AG04450 (cell line): ENCODE measurements at places on chromosomes 7 and 10.

DNA sequence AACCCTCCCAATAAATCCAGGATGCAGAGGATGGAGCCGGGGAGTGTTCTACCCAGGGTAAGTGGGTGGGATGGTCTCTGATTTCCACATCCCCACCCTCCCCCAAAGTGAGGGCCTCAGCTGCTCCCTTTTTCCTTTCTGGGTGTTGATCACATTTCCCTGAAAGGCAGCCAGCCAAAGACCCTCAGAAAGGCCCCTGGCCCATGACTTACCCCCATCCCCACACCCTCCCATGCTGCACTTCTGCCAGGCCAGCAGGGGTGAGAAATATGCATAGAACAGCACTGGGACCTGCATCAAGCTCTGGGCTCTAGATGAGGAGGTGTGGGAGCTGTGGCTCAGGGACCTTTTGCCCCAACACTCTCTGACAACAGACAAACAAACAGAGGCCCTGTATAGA, 927.3 kb upstream of the ZNF722 start:
- DNase-seq, result no peak

DNA sequence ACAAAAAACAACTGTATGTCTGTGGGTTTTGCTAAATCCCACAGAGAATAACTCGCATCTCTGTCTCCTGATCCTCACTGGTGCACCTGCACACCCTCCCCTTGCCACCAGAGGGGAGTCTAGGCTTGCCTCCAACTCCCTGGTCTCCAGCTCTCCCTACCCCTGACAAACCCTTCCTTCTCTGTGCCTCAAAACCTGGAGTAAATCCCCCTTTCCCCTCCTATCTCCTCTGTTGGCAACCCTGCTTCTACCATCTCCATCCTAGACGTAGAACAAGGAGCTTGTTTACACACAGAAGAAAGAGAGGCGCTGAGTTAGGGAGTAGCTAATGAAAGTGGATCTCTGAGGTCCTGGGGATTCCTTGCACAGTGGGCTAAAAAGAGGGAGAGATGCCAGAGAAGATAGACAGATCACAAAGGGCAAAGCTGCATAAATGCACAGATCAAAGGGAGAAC, 6.0 kb downstream of the MBLAC1 start:
- DNase-seq, result no peak

DNA sequence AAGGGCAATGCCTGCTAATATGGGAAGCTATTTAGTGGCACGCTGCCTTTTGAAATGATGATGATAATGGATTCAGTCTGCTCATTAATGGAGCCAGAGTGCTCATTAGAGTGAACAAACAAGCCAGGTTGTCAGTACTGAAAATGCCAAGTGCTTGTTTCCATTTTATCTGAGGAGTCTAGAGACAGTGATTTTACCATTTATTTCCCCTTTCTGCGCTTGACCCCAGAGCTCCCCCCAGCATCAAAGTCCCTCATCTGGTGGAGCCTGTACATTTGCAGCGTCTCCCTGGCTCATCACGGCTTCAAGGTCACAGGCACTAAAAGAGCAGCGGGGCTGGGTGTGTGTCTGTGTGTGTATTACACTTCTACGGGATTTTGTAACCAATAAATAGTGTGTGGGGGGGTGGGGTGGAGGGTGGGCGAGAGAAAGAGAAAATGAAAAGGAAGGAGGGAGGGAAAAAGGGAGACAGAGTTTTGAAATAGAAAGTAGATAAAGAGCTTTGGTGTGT, 553.8 kb downstream of the TFEC start:
- no peak for DNase-seq

DNA sequence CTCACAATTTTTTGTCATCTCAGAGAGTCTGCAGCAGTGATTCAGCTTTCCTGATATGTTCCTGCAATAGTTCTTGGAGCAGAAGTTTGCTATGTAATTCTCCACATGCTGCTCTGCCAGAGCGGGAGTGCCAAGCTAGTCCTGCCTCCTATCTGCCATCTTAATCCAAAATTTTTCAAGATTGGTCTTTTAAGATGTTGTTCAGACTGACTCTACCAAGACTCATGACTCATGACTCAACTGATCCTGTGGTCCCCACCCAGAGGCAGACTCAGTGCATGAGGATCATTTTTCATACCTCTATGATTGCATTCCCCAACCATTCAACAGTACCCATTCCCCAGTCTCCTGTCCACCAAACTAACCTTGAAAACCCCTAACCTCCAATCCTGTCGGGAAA, 470.8 kb downstream of the INHBA start:
- no peak for DNase-seq

GRCh38 chr7:137439829-137440825, 96.6 kb upstream of the PTN start:
- DNase-seq, result no peak

DNA sequence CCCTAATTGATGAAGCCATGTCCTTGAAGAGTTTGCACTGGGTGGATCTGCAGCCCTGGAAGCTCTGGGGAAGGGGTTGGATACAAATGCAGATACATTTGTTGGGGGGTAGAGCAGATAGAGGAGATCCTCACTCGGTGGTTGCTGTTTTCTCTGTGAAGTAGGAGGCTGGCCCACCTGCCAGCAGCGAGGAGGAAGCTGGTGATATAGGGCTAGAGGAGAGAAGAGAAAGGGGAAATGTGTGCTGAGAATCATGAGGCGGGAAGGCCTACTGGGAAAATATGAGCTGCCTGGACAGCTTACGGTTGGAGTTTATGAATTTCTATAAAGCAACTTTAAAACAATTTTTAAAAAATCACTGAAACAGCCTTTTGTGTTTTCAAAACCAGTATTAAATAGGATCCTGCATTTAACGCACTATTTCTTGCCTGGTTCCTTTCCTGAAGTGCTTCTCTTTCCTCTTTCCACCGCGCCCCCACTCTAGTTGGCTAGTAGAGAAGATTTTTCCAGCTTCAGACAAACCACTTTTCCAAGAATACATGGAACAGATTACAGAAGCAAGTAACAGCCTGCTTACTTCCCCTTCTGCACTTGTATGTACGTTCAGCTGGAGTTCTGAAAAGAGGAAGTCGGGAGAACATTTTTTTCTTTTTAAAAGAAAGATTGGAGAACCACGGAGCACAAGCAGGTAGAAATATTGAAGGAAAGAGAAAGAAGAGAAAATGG, 100.6 kb upstream of the GLCCI1 start:
- DNase-seq, result no peak

DNA sequence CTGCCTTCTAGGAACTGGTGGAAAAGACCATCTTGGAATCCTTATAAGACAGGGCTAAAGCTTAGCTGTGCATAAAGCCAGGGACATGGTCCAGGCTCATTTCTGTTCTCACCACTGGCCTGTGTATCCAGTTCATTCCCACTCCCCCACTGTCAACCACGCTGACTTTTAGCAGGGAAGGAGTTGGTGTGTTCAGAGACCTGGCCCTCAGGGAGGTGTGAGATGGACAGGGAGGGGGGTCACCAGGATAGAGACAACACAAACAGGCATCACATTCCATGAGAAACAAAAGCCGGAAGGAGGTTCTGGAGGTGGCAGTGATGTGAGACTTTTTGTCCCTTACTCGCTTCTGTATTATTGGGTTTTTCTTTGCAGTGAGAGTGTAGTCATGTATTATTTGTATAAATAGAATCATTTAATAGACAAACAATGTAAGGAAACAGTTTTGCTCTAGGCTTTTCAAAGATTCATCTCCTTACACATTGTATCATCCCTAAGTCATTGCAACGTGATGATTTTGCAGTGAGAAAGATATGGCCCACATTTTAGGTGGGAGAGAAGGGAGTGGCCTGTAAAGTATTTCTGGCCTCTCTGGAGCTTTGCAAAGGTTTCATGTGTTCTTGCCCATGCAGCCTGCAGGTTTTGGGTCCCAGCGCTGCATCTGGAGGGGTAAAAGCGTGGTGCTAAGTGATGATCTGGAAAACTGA, 52.0 kb downstream of the EEPD1 start:
- no peak for DNase-seq

GRCh38 chr10:60570896-60571295, 181.2 kb upstream of the ANK3 start:
- DNase-seq, result no peak
